Erythroblast (primary cell): ENCODE measurements at places on chromosomes 3 and 15.

GRCh38 chr15:40984964-40985363 is 31.7 kb downstream of the CHAC1 start:
- no peak for DNase-seq

GRCh38 chr3:197371591-197372046 is 73.2 kb upstream of the DLG1 start:
- DNase-seq = no peak

DNA sequence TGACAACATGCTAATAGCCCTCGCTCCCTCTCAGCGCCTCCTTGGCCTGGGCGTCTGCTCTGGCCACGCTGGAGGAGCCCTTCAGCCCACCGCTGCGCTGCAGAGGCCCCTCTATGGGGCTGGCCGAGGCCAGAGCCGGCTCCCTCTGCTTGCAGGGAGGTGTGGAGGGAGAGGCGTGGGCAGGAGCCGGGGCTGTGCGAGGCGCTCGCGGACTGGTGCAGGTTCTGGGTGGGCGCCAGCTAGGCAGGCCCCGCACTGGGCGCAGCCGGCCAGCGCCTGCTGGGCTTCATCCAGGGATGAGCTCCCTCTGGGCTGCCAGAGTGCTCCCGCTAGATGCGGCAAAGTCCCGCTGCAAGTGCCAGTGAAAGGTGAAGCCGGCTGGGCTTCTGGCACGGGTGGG is 21.0 kb upstream of the DNAJC13 start:
- no peak for DNase-seq

- DNase-seq = peak; percentile 25
These were observed 16.8 kb upstream of the CRBN start for GRCh38 chr3:3196148-3196861.

DNA sequence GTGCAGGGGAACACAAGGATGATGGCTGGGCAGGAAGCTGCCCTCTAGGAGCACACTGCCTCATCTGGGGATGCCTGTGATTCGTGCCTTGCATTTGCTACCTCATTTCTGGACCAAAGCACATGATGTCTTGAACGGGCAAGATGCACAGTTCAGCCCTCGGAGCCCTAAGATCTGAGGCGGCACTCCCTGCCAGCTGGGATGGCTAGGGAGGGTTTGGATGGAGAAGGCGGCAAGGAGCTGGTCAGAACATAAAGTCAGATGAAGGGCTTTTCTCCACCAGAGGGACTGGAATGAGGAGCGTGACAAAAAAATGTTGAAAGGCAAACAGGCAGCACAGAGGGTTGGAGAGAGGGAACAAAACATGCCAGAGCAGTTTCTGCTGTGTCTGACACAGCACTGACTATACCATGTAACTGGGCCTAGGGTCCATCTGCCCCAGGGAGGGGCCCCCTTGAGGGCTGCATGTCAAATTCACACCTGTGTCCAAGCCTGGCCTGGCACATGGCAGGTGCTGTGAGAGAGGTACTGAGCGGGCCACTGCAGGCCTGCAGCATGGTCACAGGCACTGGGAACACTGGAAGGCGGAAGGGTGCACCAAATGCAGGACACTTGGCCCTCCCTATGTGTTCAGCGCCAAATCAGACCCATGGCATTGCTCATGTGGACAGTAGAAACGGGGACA is 21.7 kb downstream of the TMEM43 start:
- no peak for DNase-seq

DNA sequence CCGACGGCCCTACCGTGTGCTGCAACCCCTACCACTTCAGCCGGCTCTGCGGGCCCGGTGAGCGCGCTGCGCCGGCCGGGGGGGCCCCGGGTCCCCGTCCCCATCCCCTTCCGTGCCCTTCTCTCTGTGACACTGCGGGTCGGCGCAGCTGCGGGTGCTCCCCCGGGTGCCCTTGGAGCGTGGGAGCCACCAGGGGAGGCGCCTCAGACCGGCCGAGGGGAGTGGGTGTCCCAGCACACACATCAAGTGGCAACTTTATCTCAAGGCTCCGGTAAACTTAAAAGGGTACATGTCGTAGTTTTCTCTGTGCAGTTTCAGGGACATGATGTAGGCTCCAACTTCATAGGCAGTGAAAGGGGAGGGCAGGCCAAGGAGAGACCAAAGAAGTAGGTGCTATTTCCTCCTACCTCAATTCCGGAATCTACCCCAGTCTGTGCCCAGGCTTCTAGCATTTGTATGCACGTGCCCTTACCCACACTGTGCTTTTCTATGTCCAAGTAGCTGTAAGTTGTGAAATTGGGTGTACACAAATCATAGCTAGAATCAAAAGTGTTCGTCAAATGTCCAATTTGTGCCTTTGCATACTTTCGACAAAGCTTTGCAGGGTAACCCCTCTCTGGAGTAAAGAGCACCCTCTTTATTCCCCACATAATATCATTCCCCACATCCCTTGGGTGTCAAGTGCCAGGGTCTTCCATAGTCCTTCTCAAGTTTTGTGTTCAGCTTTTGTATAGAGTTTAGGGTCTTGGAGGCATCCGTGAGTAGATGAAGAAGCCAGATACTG is 2.2 kb downstream of the SMAD6 start:
- DNase-seq = peak; percentile 24

GRCh38 chr3:46448721-46449120 is 16.0 kb downstream of the LTF start:
- DNase-seq = no peak

- no peak for DNase-seq
These were observed 113.8 kb downstream of the ADCY5 start for GRCh38 chr3:123335007-123335670.

GRCh38 chr3:139227165-139227564 is 116.7 kb upstream of the MRPS22 start:
- no peak for DNase-seq

GRCh38 chr3:179811321-179812095 is 158.7 kb downstream of the USP13 start:
- DNase-seq = peak; percentile 42

DNA sequence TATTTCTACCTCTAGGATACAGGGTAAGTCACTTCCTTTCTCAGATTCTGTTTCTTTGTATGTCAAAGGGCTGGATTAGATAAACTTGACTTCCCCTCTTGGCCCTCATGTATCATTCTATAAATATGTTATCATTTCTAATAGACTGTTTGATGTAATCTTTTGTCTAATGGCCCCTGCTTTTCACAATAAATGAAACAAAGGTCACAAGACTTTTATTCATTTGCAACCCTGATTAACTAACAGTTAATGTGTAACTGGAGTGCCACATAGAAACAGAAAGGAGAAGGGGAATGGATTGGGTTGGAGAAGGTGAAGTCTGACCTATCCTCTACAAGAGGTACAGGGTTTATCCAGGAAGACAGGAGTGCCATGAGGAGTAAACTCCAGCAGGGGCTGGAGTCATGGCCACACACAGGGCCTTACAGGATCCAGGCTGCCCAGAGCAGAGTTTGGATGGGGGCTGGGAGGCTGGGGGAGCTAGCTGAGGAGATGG is 8.0 kb upstream of the B3GNT5 start:
- DNase-seq = no peak

GRCh38 chr3:48708481-48708889 is 8.5 kb downstream of the IP6K2 start:
- DNase-seq = no peak

DNA sequence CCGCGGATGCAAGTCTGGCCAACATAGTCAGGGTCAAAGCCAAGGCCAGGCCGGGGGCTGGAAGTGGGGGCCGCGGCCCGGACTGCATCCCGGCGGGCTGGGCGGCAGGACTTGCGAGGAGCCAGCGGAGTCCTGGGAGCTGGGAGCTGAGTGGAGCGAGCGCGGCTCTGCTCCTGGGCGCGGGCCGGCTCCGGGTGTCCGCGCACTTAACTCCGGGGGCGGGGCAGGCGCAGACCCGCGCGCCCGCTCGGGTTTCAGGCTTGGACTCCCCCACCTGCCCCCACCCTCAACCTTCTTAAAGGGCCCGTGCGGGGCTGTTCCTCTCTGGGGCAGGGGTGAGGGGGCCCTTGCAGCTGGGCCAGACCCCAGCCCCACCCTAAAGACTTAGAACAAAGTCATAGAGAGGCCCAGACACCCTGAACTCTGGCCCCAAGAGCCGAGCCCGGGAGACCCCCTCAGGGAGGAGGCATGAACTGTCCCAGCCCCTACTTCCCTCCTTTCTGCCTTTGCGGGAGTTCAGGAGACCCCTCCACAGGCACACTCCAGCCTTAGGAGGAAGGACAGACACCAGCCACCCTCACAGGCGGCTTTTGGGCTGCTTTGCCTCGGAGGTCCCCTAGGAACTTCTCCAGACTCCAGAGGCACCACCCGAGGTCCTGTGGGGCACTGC is at the start of gene CSPG4:
TSS of gene CSPG4 (minus strand) at position 181 of the 670 bp plus-strand sequence. CDS start at position 88, 93 bp downstream.
- no peak for DNase-seq

DNA sequence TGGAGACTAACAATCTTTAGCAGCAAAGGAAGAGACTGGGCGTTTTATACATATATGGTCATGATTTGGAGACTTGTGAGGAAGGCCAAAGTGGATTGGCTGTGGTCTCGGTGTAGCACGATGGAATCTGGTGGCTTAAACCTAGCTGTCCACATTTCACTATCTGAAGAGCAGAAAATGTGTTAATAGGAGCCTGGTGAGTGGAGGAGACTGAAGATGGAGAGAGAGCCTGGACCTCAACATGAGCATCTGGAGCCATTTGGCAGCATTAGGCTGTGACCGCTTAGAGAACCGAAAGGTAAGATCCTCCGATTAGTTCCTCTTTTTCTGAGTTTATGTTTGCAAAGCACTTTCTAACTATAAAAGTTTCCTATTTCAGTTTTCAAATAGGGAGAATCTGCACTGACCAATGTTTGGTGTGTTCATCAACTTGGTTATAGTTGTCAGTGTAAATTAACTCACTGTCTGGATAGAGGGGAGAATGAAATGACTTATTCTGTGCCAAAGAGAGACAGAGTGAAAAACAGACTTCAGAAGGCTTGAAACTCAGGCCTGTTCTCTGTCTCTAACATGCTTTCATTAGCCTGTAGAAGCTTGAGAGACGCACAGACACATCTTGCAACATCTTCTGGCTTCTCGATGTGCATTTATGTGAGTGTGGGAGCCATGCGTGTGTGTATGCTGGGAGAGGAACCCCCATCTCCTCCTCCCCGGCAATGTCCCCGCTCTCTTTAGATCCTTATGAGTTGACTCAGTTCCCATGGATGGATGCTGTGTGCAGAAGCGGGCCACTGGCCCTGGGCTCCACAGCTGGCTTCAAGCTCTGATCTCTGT is 244.7 kb upstream of the TBL1XR1 start:
- DNase-seq = no peak

DNA sequence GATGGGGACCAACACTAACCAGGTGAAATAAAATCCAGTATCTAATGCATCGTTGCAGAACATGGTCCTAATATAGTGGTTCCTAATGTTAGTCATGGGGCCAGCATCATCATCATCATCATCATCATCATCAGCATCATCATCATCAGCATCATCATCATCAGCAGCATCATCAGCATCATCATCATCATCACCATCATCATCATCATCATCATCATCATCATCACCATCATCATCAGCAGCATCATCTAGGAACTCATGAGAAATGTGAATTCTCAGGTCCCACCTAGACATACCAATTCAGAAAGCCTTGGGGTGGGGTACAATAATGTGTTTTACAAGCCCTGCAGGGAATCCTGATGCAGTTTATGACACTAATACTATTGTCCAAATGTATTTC is 179.4 kb upstream of the LRRN1 start:
- DNase-seq = no peak

- DNase-seq = no peak
These were observed 4.0 kb downstream of the HDAC11 start for GRCh38 chr3:13483988-13484695.

DNA sequence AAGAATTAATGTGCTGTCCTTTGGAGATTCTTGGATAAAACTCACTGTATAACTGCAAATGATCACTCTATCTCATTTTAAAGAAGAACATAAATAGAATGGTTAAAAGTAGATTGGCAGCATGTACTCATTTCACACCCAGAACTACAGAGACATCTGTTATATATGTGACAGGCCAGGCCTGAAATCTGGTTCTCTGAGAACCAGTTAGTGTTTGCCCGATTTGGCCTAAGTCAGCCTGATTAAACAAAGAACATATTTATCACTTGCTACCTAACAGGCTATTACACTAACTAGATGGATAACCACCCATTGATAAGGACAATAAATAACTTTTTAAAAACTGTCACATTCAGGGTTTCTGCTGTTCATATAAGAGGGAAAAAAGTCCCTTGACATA is 460.1 kb downstream of the CNTN4 start:
- no peak for DNase-seq

GRCh38 chr3:111737047-111737705 is 121.9 kb upstream of the PHLDB2 start:
- no peak for DNase-seq

- DNase-seq = no peak
These were observed 46.1 kb downstream of the C2CD4A start for GRCh38 chr15:62112616-62113593.
